Bone marrow (tissue), 2 donors: ENCODE measurements at places on chromosomes 2 and 18.
A peak's percentile ranks its signal among the peaks of the same experiment; 100 is the strongest.

DNA sequence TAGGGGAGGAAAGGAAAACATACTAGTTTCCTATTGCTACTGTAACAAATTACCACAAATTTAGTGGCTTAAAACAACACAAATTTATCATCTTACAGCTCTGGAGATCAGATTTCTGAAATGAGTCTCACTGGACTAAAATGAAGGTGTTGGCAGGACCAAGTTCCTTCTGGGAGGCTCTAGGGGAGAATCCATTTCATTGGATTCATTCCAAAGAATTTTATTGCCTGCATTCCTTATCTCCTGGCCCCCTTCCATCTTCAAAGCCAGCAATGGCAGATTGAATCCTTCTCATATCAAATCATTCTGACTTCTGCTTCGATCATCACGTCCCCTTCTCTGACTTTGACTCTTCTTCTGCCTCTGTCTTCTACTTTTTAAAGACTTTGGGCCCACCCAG lies 250.9 kb downstream of the IRS1 start:
- DNase-seq, result no peak

- DNase-seq, result no peak
Observed at GRCh38 chr18:22368021-22368420, 49.7 kb downstream of the CTAGE1 start.

- no peak for DNase-seq
Observed at GRCh38 chr18:46625069-46625468, 32.0 kb downstream of the LOXHD1 start.

DNA sequence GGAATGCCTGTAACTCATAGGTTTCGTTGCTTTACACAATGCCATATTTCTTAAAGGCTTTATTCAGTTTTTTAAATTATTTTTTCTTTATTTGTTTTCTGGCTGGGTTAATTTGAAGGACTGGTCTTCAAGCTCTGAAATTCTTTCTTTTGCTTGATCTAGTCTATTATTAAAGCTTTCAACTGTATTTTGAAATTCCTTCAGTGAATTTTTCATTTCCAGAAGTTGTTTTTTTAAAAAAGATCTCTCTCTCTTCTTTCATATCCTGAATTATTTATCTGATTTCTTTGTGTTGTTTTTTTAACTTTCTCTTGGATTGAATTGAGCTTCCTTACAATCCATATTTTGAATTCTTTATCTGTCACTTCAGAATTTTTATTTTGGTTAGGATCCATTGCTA lies 239.9 kb upstream of the CTAGE1 start:
- DNase-seq, result no peak

GRCh38 chr18:1976484-1976883 lies 594.8 kb downstream of the METTL4 start:
- DNase-seq, result no peak

DNA sequence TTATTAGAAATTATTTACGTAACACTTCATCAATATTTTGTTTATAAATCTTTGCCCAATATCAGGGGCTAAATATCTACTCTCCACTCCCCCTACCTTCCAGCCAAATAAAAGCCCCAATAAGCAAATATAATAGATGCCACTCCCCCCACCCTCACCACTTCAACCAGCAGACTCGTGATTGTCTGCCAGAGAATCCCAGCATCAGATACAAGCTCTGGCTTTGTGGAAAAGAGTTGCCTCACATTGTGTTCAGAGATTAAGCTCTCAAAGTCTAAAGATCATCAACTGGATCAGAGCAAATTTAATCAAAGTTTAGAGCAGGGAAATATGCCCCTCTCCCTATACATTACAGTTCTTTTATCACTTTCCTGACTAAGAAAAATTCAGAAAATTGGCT lies 39.5 kb downstream of the AOX1 start:
- DNase-seq, result no peak

DNA sequence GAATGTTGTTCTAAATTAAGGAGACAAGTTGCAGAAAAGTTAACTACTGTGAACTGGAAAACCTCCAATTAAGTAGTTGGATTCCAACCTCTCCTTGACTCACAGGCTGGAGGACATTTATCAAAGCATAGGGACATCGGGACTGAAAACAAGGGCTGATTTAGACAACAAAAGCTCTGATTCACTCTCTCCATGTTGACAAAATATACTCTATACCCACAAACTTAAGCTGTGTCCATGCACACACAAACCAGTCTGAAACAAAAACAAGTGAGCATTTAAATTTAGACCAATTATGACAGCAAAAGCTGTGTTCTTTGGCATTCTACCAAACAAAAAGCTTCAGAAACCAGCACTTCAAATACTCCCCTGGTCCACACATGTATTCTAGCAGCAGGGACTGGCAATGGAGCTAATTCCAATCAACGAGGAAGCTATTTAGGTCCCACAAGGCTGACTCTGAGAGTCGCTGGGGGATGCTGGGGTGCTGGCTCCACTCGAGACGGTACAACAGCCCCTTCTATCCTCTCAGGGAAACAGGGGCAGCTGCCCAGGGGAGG lies 71.4 kb downstream of the NXPH2 start:
- DNase-seq, result no peak

DNA sequence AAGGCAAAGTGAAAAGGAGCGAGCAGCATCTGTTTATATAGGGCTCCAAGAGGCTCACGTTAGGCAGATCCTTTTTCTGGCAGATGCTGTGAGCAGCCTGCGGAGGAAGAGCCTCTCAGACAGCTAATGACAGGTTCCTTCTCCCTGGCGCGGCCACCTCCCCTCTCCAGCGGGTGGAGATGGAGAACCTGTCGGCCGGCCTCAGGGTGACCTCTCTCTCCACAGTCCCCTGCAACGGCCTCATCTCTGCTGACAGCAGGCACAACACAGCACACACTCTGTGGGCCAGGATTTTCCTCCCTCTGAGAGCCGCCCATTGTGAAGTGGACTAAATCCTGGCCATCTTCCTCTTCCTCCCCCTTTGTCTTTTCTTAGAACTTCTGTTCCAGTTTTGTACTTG lies 119.8 kb downstream of the PRKCE start:
- peak; percentile 40 for DNase-seq

DNA sequence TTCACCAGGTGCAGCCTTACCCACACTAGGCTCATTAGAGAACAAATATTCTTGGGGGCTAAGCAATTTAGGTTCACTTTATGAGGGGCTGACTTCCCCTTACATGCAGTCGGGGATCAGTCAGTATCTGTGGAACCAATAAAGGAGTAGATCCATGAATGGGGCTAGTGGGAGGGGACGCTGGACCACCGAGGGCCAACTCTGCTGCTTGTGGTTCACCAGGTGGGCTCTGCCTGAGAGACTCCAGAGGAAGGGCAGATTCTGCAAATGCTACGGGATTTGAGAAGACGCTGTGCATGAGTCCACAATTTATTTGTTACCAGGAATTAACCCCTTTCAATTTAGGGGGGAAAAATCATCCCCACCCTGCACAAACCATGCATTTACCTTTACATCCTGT lies 15.9 kb upstream of the HAAO start:
- no peak for DNase-seq
